Mesenteric fat pad (tissue), 1 donor: ENCODE measurements at places on chromosomes 1 and 21. TPM values are rescaled to one million over a fixed set of nuclear protein-coding genes. Genes with fewer than 3 reads are reported as not detected.

- no peak for DNase-seq
Measured at GRCh38 chr1:204647114-204647804, 38.3 kb downstream of the LRRN2 start.

DNA sequence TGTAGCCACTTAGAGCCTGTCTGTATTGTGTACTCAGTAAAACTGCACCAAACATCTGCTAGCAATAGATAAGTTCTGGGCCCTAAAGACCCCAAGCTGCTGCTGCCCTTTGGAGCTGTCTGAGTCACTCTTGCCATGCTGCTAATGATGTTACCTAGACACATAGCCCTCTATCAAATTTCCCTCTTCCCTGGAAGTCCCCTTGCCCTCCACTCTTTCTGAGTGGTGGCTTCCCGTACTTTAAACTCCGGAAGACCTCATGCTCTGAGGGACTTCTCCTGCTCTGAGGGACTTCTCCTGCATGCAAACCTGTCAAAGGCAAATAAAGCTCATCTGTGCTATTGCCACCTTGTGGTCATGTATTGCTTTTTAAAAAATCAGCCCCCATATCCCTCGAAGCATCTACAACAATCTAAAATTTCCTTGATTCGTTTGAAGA lies 34.0 kb downstream of the FH start:
- no peak for DNase-seq

DNA sequence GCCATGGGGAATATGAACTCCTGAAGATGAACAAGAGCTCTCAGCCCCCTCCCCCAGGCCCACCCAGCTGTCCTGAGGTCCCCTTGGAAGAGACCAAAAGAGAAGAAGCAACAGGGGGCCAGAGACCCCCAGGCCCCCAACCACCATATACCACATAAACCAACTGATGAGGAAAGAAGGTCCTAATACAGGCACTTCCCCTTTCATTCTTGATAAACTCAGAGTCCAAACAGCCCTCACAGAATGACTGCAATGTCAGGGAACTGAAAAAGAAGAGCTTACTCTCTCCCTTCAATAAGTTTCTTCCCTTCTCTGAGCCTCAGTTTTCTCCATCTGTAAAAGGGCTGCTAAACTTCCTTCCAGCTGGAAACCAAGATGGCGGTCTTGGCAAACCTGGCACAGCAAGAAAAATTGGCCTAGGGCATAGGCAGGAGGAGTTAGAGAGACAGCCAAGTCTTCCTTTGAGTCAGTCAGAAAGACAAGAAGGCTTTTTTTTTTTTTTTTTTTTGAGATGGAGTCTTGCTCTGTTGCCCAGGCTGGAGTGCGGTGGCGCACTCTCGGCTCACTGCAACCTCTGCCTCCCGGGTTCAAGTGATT lies 90.5 kb downstream of the VWA5B1 start:
- DNase-seq: no peak

DNA sequence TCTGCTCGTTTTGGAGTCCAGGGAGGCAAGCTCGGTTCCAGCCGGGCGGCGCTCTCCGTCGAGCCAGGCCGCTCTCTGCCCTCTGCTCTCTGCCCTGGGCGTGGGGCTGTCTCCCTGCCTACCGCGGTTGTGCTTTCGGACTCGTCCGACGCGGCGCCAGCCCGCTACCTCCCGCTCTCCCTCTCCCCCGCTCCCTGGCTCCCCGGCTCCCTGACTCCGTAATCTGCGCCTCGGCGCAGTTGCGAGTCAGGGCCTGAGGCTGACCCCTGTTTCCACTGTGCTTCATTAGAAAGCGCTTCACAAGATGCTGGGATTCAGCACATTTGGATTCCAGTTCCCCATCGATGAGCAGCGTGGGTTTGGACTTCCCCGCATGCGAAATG lies 2.2 kb downstream of the SOX13 start:
- peak; percentile 92 for DNase-seq

GRCh38 chr1:243422362-243422761 lies 166.5 kb downstream of the SDCCAG8 start:
- DNase-seq: no peak

DNA sequence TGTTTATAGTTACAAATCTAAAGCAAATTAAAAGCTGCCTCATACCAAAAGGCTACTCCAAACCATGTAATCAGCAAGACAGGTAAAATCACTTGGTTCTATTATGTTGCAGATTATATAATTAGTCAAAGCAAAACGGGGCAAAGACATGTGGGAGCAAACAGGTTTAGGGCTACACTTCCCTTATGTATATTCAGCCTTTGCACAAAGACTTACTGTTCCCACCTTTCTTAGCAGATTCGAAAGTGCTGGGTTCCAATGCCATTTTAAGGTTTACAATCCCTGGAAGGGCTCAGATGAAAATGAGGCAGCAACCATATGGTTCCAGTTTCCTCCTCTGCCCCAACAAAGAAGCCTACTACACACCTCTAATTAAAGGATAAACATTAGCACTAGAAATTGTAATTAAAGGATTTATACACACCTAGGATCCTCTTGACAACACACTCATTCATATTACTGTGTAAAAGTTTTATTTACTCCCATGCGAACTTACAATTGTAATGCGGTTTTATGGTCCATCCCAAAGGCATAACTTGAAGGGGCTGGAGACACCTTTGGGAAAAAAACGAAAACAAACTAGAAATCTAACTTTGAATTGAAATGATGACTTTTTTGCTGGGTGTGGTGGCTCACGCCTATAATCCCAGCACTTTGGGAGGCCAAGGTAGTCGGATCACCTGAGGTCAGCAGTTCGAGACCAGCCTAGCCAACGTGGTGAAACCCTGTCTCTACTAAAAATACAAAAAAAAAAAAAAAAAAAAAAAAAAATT lies 117.3 kb upstream of the PKN2 start:
- no peak for DNase-seq

DNA sequence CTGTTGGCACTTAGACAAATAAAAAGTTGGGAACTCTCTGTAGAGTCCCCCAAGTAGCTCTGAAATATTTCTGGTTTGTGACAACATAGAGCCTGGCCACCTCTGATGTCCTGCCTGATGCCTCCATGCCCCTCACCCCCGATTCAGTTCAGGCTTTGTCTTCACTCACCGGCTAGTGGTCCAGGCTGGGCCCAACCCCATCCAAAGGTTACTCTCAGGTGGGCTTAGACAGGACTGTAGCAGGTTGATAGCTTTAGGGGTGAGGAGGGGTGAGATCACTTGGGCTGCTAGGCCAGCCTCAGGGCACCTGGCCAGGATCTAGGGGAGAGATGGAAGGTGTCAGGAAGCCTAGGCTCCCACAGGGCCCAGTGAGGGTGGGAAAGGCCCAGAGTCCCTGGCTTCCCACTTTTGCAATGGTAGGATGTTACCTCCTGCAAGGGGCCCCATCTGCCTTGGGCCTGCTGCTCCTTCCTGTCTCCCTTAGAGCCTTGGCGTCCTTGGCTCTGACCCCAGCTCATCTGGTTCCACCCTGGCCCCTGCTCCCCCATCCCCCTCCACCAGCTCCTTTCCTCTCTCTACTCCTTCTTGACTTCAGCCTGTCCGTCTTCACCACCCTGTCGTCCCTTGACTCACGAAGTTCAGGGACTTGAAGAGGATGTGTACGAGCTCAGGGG lies 6.7 kb downstream of the EPS8L3 start:
- DNase-seq: peak; percentile 67

COL11A1 gene
- 0.22 TPM for total RNA-seq
